ENCODE measurements at places on chromosomes 1 and 21.

DNA sequence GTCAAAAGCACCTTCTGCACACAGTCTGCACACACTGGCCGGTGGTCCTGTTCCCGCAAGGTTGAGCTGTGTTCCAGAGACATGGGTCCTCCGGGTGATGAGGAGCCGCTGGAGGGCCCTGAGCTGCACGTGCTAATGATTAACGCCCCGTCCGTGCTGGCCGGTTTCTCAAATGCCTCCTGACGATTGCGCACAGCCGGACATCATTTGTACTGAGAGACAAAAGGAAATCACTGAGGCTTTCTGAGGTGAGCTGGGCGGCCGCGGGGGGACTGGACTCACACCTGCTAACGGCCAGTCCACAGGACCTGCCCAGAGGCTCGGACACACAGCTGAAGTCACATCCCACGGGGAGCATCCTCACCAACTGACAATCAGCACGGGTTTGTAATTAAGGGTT is 29.2 kb downstream of the POFUT2 start:
- DNase-seq, result no peak

DNA sequence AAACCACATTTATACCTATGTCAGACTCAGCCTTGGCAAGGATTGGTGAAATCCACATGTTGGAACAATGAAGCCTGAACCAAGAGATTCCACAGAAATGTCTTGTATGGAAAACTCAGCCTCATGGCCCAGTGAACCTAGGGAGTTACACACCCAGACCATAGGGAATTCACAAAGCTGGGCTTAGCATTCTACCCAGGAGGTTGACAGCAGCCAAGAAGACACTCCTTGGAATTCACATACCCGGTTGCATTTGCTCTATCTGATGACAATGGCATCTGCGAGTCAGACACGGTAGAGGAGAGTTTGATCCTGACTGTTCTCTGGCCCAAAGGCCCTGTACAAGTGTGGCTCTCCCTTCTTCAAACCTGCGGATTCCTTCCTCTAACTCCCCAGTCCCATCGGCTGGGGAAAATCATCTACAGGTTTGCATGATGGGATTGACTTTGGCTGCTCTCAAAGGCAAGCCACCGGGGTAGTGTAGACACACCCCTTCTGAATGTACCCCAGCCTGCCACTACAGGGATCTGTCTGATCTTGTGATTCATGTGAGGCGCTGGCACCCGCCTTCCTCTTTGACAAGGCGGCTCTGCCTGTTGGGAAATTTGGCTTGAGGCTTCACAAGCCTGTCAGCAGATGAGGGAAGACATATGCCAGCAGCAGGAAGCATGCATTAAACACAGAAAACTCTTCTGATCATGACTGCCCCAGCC is 297.3 kb upstream of the KAZN start:
- DNase-seq, result no peak

DNA sequence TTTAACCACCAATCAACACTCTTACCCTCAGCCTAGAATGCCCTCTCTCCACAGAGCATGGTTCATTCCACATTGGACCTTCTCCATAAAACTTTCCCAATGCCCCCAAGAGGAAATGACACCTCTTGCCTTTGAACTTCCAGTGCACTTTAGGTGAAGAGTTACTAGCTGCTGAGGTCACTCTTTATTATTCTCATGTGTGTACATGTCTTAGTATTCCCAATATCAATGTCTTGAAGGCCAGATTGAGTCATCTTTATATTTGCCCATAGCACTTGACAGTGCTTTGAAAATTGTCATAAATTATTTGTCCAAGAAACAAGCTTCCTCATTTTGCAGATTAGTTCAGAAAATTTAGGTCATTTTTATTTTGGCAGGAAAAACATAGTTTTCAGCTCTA is 8.1 kb upstream of the DNASE2B start:
- no peak for DNase-seq

DNA sequence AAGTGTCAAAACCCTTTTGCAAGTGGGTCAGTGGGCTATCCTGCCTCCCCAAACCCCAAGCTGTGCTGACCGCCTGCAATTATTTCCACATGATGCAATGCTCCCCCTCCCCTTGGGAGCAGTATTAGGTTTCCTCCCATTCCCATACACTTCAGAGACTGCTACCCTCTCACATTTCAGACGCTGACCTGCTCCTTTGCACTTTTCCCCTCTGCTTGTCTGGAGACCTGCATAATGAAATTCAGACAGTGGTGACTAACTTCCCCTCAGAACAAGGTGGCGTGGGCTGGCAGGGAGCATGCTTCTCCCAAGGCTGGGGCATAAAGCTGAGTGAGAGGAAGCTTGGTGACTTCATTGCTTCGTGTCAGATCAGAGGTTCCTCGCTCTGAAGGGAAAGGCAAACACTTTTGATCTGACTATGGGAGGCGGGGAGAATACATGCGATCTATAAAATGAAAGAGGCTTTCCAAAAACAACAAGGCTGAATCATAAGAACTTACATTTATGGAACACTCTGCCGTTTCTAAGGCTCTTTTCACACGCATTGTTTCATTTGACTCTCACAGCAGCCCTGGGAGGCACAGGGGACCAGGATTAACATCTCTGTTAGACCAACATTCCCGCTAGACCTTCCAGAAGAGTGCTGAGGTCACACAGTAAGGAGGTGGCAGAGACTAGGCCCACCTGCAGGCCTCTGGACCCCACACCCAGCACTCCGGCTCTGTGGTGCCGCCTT is 27.5 kb upstream of the ROR1 start:
- DNase-seq, result peak; percentile 59

DNA sequence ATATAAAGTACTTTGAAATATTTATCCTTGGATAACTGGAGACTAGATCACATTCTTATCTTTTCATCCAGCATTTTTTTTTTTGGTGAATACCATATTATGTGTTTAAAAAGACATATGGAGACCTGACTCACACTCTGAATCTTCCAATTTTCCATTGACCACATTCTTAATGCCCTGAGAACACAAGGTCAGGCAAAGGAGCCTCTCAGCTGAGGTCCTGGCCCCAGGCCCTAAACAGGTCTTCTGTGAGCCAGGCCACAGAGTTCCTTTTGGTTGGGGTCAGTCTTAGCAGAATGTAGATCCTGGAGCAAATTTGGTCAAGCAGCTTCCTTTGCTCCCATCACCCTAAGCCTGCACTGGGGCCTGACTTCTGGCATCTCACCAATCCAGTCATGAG is 390.1 kb upstream of the ST6GALNAC5 start:
- no peak for DNase-seq

DNA sequence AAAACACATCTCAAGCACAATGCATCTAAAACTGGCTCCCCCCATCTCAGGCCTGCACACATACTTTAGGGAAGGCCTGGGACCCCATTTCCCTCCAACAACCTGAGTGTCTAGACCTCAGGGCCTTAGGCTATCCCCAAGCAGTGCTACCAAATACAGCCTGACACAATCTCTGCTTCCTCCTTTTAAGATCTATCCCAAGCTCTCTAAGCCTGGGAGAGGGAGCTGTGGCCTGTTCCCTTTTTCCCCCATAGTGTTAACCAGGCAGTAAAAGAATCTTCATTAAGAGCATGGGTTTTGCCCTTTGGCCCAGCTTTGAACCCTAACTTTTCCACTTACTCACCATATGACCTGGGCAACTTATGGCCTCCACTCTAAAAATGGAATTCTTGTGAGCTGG is 10.8 kb upstream of the COL8A2 start:
- no peak for DNase-seq

DNA sequence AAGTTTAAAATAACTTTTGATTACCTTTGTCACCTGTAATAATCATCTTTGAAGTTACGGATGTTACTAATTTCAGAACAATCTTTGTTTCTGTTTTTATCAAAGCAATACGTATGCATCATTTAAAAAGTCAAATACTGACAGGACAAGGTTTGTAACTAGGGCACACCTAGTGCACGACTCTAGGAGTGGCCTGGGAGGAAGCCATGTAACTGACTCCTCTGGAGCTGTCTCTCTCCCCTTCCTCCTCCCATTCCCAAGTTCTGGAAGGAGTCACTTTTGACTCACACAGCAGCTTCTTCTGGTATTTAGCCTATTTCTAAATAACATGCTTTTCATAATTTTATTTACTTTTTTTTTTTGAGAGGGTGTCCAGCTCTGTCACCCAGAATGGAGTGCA is 11.8 kb upstream of the RAP1GAP start:
- DNase-seq, result no peak

DNA sequence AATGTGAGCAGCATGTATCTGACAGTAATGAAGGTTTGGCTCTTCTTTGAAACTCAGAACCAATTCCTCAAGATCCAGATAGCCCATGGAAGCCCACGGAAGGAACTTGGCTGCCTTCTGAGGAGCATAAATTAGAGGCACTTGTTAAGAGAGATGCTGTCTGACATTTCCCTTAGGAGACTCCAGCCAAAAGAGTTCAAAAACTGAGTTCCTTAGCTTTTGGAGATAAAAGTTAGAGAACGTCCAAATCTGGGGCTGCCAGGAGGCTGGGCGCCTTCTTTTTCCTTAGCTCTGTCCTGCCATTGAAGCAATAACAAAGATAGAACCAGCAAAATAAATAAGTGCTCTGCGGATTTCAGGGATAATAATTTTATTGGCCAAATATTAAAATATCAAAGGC is 439.6 kb upstream of the USP24 start:
- no peak for DNase-seq

- DNase-seq, result no peak
Observed at GRCh38 chr1:41648230-41648629, 163.7 kb upstream of the EDN2 start.

DNA sequence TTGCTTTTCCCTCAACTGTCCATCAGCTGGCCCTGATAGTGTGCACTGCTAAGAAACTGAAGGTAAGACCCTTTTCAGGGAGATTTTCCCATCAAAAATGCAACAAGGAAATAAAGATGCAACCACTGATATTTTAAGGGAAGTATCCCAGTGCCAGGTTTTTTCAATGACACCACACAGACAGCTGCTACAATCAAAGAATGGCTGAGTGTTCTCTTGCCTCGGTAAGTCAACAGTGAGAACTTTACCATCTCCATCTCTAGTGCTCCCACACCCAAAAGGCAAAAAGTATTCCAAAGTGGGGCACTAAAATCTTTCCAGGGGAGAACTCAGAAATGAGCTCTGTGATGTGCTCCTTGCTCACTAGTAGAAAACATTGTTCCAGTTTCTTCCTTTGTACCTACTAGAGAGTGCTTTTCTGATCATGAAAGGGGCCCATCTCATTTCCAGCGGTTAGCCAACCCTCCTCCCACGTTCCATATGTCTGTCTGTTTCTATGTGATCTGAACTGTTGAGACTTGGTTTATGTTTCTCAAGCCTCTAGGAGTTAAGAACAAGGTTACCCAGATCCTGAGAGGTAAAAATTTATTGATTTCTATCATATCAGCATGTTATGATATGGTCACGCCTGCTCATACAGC is 67.6 kb upstream of the NEK2 start:
- no peak for DNase-seq

DNA sequence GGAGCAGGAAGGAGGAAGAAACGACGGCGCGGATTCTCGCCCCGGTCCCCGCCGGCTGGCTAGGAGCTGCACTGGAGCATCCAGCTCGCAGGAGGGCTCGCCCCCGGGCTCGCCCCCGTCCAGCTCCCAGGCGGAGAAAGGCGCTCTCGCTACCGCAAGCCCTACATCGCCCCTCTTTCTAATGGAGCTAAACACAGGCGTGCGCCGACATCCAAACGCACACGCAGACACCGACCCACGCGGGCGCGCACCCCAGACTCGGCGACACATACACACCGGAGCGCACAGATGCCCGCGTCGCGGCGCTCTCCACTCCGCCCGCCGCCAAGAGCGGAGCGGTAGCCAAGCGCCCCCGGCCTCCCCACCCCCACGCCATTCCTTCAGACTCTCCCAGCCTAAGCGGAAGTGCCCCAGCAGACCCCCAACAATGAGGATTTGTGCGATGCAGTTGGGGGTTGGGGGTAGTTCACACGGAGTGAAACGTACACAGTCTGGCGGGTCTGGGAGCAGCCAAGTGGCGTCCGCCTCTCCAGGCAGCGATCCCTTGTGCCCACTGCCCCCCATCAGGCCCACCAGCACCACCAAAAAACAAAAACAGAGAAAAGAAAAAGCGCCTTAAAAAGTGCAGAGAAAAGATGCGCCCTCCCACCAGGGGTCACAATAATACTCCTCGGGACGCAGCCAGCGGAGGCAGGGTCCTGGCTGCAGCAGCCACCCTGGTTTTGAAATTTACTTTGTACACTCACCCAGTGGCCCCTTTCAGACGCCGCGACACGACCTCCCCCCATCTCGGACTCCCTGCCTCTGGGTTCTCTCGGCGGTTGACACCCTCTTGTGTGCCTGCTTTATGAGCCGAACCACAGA is 1.4 kb downstream of the DAB1 start:
- DNase-seq, result peak; percentile 40

- no peak for DNase-seq
Observed at GRCh38 chr1:50438945-50439344, 15.7 kb upstream of the DMRTA2 start.

Data from caudate nucleus (tissue), 63 donors.